ENCODE measurements at places on chromosomes 3 and 15.

GRCh38 chr15:99148851-99149276 is 44.0 kb downstream of the SYNM start:
- DNase-seq = no peak

GRCh38 chr3:125110016-125110875 is 54.4 kb upstream of the HEG1 start:
- no peak for DNase-seq

DNA sequence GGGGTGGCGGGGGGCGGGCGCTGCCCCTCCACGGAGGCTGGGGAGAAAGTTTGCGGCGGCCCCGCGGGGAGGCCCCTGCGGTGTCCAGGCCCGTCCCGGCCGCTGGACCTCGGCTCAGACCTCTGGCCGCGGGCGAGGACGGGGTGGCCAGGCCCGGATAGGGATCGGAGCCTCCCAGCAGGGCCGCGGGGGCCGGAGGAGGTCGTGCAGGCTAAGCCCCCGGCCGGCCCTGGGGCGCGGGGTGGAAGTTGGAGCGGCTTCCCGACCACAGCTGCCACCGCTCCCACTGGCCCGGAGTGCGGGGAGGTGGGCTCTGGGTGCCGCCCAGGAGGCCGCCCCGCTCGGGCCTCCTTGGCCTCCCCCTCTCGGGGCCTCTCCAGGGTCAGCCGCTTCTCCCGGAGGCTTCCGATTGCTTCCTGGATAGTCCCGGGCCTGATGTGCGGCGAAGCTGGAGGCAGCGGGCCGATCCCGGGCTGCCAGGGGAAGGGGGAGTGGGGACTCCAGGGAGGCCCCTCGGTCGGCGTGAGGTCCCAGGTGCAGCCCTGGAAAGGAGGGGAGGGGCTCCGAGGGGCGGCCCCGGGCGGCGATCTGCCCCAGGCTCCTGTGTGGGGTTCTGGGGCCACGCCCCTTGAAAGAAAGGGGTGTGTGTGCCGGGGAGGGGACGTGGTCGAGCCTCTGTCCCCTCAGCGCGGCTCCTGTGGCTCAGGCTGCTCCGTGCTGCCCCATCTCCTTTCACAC is 907 bp downstream of the PLXNA1 start:
- no peak for DNase-seq

GRCh38 chr3:138653567-138653966 is 45.0 kb downstream of the FAIM start:
- DNase-seq = no peak

GRCh38 chr3:116238846-116239565 is 206.3 kb downstream of the LSAMP start:
- no peak for DNase-seq

DNA sequence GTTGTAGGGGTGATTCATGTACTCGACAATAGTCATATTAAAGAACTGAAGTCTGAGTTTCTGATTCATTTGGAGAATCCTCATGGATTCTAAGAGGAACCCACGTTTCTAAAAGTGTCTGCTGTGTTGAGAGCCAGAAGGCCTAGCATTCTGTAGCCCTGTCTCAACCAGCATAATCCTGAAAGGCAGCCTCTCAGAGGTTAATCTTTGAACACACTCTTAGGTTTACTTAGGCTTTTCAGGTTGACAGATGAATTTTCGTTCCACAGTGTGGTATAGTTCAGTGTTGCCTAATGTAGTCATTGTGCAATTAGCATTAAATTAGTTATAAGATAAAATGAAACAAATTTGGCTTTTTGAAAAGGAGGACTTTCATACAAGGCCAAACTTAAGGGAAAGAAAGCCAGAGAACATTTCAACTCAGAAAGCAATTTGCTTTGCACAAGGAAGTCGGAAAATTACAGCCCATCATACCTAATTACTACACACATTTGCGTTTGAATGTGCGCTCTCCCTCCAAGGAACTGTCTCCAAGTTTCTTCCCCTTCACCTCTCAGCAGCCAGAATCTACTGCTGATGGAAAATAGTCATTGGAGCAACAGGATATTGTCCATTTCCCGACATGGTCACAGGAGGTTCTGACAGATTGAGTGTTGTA is 42.0 kb downstream of the AGBL1 start:
- DNase-seq = no peak

DNA sequence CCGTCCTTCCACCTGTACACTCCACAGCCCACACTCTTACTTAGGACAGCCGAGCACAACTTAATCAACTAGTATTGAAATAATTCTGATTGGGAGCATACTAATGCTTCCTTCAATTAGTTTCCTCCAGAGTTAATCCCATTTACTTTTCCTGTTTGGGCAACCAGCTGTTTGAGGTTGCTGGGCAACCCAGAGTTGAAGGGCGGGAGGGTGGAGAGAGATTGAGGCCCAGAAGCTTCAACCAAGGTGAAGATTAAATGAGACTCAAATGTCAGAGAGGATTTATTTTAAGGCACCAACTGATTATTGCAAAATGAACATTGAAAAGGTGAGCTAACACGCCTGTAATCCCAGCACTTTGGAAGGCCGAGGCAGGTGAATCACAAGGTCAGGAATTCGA is 428.5 kb upstream of the SEMA6D start:
- no peak for DNase-seq

GRCh38 chr15:99981191-99981647 is 248.0 kb upstream of the LYSMD4 start:
- no peak for DNase-seq

- no peak for DNase-seq
These were observed 33.2 kb downstream of the PAK2 start for GRCh38 chr3:196772897-196773296.

- DNase-seq = no peak
These were observed 23.1 kb upstream of the EIF4A2 start for GRCh38 chr3:186760141-186760833.

Measured in stimulated activated CD8-positive, alpha-beta memory T cell treated with anti-CD3 and anti-CD28 coated beads, Interleukin-2, amount 100 ng/mL, for 1 hour (primary cell).